ENCODE measurements at places on chromosomes 11 and 22.

DNA sequence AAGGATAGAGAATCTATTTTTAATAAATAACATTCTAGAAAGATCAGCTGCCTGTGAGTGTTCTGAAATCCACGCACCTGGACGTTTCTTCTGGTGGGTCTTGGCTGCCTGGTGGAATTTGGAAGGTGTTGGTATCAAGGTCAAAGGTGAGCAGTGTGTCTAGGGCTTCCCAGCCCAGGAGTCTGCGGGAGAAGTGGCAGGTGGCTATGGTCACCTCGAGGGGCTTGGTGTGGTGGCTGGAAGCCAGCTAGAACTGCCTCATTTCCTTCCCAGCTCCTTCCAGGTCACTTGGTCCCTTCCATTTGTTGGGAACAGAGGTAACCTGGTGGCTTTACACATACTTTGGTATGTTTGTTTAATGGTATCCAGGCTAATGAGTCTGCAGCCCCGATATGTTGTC is 41.4 kb downstream of the NAT10 start:
- no peak for DNase-seq

DNA sequence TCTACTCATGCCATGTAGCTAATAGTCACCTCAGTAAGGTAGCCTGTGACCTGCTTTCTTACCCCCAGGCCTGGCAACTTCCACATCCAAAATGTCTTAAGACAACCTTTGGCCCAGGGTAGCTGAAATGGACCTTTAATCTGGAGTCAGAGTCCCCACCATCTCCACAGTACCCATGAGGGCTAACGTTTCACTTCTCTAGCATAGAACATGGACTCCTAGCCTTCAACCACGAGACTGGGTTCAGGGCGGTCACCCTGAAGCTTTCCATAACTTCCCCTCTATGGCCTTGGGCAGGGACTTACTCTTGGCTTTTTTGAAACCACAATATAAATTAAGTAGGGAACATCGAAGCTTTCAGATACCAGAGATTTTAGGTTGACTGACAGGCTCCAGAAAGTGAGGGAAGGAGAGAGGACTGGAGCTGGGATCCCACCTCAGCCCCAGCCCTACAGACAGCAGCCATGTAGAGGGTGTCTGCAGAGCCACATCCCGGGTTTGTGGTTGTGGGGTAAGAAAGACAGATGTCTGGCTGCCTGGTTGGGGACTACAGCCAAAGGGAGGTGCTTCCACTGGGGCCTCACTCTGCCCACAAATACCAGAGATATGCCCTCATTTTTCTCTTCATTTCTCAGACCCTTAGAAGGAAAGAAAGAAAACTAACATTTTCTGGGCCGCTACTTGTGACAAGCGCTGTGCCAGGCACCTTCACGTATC is 2.6 kb downstream of the TBC1D10A start:
- DNase-seq: no peak

DNA sequence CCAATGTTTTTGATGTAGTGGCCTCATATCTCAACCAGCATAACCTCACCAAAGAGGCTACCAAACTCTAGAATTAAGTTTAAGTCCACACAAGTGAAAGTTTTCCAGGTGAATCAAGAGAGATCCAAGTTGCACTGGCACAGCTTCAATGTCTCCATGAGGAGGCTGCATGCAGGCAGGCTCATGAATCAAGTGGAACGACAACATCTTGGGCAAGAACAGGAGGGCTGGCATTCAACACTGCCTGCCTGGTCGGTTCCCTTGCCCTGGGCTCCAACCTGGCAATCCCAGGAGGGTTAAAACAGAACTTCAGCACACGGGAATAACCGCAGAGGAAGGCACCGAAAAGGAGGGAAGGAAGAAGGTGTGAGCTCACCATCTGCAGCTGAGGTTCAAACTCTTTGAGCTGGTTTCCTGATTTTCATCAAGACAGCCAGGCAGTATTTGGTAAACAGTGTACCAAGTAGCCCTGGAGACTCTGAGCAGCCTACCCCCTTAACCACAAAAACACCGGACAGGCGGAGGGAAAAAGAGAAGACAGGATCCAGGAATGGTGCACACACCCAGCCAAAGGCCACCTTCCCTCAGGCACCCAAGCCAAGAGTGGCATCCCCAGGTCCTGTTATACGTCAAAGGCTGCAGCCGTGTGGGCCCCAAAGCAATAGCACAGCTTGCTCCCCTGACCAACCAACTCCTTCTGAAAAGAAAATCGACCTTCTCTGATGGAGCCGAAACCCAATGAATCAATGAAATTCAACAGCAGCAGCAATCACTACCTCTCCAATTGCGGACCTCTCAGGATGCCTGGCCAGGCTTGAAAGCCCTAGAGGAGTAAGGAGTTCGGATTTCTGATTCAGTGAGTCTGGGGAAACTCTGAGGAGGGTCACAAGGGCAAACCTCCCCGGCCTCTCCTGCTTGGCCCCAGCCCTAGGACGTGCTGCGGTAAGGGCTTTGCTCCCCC is 1.3 kb downstream of the PACSIN2 start:
- DNase-seq: no peak

- DNase-seq: no peak
Observed at GRCh38 chr22:41286639-41287091, 678 bp upstream of the RANGAP1 start.

GRCh38 chr11:8766988-8767374 is 84.4 kb downstream of the RPL27A start:
- no peak for DNase-seq

GRCh38 chr22:21449531-21450319 is 17.5 kb upstream of the TMEM191C start:
- DNase-seq: no peak

DNA sequence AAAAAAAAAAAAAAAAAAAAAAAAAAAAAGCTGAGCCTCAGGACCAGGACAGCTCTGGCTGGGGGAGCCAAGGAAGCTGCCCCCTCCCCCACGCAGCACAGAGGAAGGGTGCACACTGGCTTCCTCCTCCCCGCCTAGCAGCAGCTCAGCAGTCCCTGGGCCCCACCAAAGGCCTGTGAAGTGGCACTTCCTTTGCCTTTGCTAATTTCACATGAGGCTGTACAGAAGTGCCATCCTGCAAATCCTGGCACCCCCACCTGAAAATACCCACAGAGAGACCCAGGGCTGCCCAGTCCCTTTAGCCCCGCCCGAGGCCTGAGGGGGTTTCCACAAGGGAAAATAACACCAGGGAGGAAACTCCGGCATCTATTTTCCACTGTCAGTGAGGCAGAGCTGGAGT is 3.9 kb downstream of the RHOG start:
- no peak for DNase-seq

Measured in NCI-H1105 (cell line).